ENCODE measurements at places on chromosomes 4 and X.

DNA sequence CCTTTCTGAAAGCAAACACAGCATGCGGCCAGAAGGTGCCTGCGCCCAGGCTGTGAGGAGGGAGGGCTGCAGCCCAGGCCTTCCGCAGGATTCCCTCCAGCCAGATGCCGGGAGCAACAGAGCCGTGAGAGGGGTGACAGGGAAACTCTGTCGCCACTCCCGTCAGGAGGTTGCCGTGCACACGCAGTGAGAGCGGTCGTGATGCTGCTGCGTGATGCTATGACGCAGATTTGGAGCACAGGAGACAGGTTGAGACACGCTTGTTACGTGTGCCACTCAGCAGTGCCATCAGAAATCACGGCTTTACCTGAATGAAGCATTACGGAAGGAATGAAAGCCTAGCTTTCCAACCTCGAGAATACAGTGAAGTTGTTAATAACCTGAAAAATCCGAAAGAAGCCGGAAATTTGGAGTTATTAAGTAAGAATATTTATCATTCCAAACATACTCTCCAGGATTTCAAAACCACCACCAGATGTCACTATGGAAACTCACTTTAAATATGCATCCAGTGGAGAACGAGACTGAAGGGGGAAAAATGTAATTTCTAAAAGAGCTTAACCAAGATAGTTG, 54.4 kb downstream of the FAT1 start:
- DNase-seq: no peak

- DNase-seq: no peak
These were observed 91.7 kb upstream of the HPGD start for GRCh38 chr4:174613979-174614378.

DNA sequence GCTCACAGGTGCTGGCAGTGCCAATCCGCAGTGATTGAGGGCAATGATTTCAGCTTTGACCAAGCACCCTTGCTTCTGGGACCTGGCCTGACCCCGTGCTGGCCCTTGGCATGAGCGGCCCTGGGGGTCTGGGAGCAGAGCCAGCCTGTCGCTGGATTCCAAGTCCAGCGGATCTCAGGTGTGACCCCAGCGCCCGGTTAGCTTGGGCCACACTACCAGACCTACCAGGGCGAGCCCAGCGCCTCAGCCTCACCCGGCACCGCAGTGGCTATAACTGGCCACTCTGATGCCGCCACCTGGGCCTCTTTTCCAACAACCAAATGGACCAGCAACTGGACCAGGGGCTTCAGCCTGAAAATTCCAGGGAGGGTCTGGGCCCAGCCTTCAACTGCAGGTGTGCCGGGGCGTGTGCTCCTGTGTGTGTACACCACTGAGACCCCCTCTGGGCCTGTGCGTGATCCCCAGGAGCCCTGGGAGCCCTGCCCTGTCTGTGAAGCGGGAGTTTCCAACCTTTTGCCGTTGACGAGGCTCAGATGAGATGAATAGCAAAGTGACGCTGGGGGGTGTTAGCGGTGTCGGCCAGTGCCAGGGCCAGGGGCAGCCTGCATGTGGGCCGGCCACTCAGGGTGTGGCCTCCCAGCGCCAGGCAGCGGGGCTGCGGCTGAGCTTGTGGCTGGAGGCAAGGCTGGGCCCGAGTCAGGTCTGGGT, 658 bp downstream of the SH3TC1 start:
- DNase-seq: no peak

- no peak for DNase-seq
These were observed 302.1 kb downstream of the INPP4B start for GRCh38 chr4:142544039-142544438.

DNA sequence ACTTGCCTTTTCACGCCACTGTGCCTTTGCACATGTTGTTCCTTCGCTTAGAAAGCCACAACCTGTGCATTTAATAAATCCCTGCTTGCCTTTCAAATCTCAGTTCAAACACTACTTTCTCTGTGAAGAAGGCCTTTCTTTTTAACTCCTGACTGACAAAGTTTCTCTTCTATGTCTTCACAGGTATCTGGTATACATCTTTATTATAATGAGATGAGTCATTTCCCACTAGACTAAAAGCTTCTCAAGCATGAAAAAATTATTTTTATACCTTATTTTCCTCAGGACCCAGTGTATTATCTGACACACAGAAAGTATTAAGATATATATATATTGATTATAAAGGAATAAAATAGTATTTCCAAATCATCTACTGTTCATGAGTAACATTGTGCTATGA, 189.9 kb downstream of the TBCK start:
- no peak for DNase-seq

DNA sequence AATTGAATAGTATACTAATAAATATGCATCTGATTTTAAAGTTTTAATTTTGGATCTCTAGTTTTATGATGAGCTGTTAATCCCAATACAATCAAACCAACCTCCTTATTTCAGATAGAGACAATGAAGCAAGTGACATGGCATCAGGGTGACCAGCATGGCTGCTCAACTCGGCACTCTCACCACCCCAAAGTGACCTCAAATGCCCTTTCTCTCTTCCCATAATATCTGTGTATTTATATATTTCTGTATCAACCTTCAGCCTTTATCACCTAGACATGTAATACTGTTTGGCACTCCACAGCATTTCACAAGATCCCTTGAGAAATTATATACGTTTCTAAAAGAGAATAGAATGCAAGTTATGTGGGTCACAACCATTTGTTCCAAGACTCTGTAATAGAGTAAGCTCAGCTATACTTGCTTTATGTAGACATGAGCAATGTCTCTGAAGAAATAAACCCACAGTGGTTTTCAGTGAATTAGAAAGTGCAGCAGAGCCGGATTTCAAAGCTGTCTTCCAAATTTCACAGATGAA, 1623.2 kb upstream of the PABPC4L start:
- DNase-seq: no peak

GRCh38 chr4:26152056-26152455, 168.8 kb upstream of the RBPJ start:
- no peak for DNase-seq

Measured in HuH-7 (cell line).